ENCODE measurements at places on chromosomes 6 and 20. TPM values are rescaled to one million over a fixed set of nuclear protein-coding genes. Genes with fewer than 3 reads are reported as not detected.

Gene MMUT
- 14.3 TPM for total RNA-seq

DNA sequence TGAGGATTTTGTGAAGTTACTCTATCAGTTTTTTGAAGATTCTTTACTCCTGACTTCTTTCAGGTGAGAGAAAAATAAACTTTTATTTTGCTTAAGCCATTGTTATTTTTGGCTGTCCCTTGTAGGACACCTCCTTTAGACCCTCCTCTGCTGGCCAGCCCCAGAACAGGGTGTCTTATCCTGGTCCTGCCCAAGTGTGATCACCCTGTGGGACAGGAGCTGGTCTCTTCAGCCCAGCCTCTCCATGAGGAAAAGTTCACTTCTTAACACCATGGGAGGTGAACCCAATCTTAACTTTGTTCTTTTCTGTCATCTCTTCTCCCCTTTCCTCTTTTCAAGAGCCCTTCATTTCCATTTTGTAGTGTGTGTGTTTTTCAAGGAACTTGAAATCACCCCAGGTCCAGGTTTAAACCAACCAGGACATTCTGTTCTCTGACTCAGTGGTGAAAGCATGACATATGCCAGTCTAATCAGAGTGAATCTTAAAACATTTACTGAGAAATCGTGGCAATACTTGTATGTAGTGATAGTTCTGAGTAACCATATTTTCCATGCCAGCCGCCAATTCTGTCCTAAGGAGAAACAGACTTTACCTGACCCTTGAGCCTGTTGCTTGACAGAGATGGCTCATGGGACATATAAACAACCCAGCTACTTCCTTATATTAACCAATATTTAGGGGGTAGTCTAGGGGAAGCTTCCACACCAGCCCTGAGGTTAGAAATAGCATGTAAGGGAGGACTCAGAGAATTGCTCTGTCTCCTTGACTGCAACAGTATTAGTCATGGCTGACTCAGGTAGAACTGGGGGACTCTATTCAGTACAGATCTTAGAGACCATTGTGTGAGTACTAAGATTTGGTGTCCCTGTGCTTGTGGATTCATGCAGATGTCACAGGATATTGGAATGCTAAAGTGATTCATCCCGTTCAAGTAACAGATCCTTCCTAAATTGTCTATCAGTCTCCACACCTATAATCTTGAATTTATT, 48.8 kb downstream of the FLRT3 start:
- DNase-seq = no peak

DNA sequence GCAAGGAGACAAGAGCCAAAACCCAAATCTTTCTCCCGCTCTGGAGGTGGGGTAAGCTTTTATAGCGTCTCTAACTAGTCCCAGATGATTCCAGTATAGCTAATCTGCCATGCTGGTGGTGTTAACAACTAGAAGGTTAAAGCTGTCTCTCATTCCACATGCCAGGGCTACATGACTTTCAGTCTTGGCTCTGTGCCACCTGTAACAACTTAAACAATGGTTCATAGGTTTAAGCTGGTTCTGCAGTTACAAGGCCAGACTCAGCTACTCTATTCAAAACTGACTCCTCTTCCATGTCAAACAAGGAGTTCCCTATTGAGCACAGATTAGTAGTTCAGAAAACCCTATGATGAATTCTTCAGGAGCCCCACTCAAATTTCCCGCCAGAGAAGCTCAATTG, 128.9 kb downstream of the ELOVL4 start:
- no peak for DNase-seq

GRCh38 chr6:40671694-40672050, 84.5 kb upstream of the LRFN2 start:
- no peak for DNase-seq

Gene TFAP2C
- not detected for total RNA-seq

GRCh38 chr20:16069389-16070010, 503.7 kb downstream of the KIF16B start:
- DNase-seq = no peak

DNA sequence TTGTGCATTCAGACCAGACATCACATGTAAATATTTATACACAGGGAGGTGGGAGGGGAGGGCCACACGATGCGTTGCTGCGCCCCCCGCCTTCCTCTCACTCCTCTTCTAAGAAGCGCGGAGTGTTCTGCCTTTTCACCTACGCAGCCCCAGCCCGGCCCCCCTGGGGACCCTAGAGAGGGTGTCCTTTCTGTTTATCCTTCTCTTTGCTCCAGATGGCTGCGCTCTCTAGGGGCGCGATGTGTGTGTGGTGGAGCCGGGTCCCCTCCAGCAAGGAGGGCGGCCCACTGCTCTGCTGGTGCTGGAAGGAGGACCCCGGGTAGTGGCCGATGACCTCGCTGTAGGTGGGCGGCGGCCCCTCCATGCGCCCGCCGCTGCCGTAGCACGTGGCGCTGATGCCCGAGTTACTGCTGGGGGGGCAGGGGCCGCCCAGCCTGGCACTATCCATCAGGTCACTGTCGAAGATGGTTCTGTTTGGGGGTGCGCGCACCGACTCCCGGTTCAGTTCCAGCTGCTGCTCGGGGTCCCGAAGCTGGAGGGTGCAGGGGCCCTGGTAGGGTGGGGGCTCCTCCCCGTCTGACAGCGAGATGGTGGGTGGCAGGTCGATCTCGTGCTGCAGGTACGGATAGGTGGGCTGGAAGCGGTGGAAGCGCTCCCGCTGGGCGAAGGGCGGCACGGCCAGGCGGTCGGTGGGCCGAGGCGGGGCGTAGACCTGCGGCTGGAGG, 31.8 kb upstream of the ZBP1 start:
- DNase-seq = no peak

GRCh38 chr6:32168807-32169591, 4.6 kb downstream of the EGFL8 start:
- no peak for DNase-seq

DNA sequence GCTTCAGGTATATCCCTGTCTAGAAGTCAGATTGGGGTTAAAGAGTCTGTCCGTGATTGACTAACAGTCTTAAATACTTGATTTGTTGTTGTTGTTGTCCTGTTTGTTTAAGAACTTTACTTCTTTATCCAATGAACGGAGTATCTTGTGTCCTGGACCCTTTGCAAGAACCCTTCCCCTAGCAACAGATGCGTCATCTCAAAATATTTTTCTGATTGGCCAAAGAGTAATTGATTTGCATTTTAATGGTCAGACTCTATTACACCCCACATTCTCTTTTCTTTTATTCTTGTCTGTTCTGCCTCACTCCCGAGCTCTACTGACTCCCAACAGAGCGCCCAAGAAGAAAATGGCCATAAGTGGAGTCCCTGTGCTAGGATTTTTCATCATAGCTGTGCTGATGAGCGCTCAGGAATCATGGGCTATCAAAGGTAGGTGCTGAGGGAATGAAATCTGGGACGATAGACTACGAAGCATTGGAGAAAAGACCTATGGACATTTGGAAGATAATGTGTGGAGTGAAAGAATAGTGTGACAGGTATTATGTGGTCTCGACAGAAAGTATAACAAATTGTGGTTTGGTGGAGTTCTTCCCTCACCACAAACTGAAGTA, at the start of gene HLA-DRA:
Gene HLA-DRA, plus strand, starts transcription at position 286 of the 613 bp plus-strand sequence. Its CDS starts 64 bp downstream, at position 350.
- DNase-seq = peak; percentile 39

Gene SMIM28
- total RNA-seq = not detected

Gene CCN5
- not detected for total RNA-seq

- no peak for DNase-seq
These were observed 15.2 kb upstream of the ROS1 start for GRCh38 chr6:117440706-117441525.

- DNase-seq = peak; percentile 12
These were observed 5.6 kb upstream of the ADGRF1 start for GRCh38 chr6:47047479-47048407.

GRCh38 chr6:146803601-146804000, 204.8 kb downstream of the ADGB start:
- DNase-seq = no peak

- peak; percentile 48 for DNase-seq
These were observed 1.2 kb upstream of the HMGA1 start for GRCh38 chr6:34235307-34236130.

GRCh38 chr6:42407379-42407778, 44.3 kb downstream of the TRERF1 start:
- DNase-seq = no peak

GRCh38 chr6:170371080-170371479, 64.5 kb downstream of the FAM120B start:
- DNase-seq = no peak

Gene HSPA12B
- not detected for total RNA-seq

- no peak for DNase-seq
These were observed 22.7 kb upstream of the HLA-DQA1 start for GRCh38 chr6:32614366-32615081.

GRCh38 chr6:44234101-44235025, 11.0 kb downstream of the SLC29A1 start:
- no peak for DNase-seq

Gene UNC93A
- not detected for total RNA-seq

Gene MCM8
- 35.2 TPM for total RNA-seq

Gene SRSF3
- total RNA-seq = 512 TPM

DNA sequence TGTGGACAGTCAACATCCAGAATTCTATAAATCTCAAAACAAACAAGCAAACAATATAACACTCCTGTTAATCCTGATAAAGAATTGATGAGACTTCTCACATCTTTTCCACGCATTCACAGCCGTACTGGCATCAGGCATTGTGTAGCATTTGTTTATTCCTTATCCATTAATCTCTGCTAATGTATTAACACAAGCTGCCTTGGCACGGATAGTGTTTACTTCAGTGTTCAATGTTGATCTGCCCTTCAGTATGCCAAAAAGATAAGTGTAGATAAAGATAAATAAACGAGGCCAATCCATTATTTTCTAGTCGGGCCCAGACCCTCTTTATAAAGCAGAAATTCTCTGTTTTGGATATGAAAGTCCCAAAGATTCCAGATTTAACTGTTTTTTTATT, 16.1 kb downstream of the UFL1 start:
- DNase-seq = no peak

GRCh38 chr6:165941786-165942185, 225.9 kb downstream of the TBXT start:
- no peak for DNase-seq

DNA sequence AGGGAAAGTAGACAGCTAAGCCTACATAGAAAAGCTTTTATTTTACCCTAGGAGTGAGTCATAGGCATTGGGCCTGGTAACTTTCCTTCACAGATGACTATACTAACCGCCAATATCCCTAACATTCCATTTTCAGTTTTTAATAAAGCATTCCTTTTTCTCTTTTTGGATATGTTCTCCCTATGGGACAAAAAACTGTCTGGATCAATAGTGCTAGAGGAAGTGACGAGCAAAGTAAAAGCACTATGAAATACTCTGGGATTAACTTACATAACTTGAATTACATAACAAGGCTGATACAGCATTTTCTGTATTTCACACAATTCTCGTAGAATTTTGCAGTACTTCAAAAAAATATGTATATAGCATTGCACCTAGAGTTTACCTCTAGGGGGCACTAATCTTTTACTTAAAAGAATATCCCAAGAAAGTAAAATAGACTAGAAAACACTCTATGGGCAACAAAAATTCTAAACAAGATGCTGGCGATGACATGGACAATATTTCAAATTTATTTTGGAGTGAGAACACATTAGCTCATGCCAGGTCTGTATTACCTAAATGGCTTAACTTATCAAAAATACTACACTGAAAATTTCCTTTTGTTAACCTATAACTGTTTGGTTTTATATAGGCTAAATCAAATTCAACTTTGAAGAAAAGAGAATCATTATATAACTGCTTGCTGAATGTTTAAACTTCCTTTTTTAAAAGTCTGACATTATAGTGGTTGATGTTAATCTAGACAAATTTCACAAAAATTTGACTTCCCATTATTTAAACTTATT, 66.3 kb upstream of the DST start:
- DNase-seq = no peak

- DNase-seq = no peak
These were observed 1.2 kb downstream of the ANGPT4 start for GRCh38 chr20:914727-915498.

Gene BTN1A1
- total RNA-seq = not detected

Gene RIPPLY2
- not detected for total RNA-seq

DNA sequence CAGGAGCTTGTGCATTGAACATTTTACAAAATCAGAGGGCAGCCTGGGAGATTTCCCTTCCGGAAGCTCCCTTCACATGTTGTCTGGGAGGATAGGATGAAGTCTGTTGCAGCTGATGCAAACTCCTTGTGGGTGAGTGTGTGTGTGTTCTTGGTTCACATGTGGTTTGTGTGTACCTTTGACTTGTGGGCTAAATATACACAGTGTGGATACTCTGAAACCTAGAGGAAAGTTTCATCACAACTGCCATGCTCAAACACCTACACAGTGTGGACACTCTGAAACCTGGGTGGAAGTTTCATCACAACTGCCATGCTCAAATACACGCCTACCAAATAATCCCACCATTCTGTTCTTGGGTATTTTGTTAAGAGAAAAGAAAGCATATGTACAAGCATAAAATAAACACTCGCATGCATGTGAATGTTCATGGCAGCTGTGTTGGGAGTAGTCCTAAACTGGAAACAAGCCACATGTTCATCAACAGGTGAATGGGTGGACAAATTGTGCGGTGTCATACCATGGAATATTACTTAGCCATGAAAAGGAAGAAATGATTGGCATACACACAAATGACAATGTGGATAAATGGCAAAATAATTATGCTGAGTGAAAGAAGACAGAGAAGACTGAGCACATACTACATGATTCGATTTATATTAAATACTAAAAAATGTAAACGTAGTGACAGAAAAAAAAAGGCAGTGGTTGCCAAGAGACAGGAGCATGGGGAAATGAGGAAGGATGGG, 1.8 kb downstream of the SCP2D1 start:
- no peak for DNase-seq

DNA sequence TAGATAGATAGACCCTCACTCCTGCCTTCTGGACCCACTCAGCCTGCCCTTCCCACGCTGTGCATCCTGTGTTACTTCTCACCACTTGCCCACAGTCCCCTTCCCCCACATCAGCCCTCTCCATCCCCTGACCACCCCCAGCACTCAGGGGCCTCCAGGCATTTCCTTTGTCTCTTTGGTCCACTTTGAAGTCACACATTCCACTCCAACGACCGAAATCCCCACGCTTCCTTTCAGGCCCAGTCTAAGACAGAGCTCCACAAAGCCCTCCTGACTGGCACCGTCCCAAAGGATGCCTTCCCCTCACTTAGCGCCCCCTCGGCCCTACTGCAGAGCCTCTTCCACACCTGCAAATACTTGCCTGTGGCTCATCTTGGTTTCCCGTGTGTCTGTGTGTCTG, 83.8 kb downstream of the FOXF2 start:
- no peak for DNase-seq

GRCh38 chr6:9056556-9056955, 621.2 kb upstream of the SLC35B3 start:
- no peak for DNase-seq
